SIG-M5 (cell line): ENCODE measurements at places on chromosomes 3 and 15.

DNA sequence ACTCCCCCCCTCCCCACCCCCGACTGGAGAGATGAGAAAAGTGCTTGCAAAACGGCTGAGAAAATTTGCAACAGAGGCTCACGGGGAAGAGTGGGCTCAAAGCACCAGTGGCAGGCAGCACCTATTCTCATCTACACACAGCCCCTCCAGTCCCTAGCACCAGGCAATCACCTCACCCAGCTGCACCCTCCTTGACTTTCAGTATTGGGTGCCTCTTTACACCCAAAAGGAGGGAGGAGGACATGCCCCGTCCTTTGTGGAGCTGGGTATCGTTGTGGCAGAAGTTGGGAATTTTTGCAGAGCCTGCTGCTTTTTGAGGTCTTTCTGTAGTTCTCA, 182.8 kb upstream of the TOPAZ1 start:
- DNase-seq, result no peak

DNA sequence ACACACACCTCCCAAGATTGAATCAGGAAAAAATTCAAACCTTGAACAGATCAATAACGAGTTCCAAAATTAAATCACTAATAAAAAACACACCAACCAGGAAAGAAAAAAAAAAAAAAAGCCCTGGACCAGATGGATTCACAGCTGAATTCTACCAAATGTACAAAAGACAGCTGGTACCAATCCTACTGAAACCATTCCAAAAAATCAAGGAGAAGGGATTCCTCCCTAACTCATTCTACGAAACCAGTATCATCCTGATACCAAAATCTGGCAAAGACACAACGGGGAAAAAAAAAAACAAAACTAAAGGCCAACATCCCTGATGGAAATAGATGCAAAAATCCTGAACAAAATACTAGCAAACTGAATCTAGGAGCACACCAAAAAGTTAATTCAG, 54.4 kb upstream of the SLC12A8 start:
- DNase-seq, result no peak

DNA sequence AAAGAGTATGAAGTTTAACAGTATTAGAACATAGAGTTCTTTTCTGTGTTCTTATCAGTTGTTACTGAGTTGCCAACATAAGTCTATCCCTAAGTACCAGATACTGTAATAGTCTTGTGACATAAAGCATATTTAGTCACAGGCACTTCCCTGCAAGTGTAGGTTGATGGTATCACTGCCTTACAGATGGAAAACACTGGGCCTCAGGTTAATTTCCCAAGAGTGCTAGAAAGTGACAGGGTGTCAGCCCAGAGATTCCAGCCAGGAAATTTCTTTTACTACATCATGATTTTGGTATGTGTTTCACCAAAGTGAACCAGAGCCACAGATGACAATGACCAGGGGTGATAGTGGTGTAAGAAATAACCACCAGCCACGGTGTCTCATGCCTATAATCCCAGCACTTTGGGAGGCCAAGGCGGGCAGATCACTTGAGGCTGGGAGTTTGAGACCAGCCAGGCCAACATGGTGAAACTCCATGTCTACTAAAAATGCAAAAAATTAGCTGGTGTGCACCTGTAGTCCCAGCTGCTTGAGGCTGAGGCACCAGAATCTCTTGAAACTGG, 3.2 kb downstream of the EIF1B start:
- no peak for DNase-seq

DNA sequence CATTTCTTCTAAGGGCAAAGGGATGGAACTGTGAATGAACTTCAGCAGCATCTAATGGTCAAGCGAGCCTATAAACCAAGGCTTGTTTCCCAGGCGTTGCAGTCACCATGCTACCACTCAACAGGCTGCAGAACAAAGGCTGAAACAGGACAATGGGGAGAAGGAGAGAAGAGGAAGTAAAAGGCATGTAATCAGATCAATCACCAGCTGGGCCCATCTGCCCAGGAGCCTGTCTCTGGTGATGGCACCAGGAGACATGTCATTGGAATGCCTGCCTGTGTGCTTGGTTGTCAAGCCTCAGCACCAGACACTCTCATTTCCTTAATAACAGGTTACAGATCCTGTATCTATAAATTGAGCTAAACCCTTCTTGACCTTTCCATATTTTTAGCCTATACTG, 81.7 kb upstream of the UMPS start:
- DNase-seq, result no peak

DNA sequence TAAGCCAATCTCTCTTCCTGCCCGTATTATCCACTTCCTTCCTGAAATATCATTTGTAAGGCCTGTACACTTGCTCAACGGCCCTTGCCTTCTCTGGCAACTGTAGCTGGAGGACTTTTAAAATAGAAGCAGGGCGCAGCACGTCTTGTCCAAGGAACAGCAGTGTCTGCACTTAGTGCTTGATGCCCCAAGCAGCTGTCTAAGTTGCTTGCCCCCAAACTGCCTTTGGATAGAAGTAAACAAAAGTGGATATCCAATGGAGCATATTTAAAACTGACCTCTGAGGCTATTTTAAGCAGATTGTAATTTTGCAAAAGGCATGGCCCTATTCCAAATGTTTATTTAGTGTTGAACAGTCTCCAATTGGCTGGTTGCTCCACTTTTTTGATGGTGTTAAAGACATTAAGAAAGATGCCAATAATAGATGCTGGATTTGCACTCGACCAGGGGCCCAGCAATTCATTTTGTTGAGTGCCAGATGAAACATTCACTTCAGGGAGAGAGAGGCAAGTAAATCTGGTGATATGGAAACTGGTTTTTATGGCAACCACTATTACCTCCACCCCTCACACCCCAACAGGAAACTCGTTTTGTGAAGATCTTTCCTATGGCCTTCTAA, 526.8 kb upstream of the TBL1XR1 start:
- DNase-seq, result no peak

- DNase-seq, result no peak
Observed at GRCh38 chr3:126135071-126135405, 45.3 kb downstream of the ALDH1L1 start.

DNA sequence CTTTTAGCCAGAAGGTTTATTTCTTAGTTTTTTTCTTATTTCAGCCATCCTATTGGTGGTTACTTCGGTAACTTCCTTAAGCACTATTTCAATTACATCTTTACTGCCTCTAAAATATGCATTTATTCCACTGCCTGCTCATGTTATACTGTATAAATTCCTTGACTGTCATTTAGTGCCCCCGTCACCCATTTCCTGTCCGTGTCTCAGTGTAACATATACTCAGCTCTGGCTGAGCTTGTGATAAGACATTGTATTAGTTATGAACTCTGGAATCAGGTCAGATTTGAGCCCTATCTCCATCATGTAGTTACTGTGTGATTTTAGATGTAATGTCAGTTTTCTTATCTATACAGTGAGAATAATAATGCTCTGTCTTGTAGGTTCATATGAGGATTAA, 24.2 kb downstream of the PIAS1 start:
- DNase-seq, result no peak

- no peak for DNase-seq
Observed at GRCh38 chr3:9875448-9875847, 4.6 kb downstream of the CIDEC start.
